ENCODE measurements at places on chromosomes 2 and 18.
A peak's percentile ranks its signal among the peaks of the same experiment; 100 is the strongest.

- H3K36me3 ChIP-seq: no peaks in the 10 kb centered on the region
- H3K27ac ChIP-seq: no peak overlapping the region
- DNase-seq: no peak
- H3K4me3 ChIP-seq: no peak overlapping the region
Measured at GRCh38 chr2:237594514-237594871, 4.0 kb upstream of the RAB17 start.

DNA sequence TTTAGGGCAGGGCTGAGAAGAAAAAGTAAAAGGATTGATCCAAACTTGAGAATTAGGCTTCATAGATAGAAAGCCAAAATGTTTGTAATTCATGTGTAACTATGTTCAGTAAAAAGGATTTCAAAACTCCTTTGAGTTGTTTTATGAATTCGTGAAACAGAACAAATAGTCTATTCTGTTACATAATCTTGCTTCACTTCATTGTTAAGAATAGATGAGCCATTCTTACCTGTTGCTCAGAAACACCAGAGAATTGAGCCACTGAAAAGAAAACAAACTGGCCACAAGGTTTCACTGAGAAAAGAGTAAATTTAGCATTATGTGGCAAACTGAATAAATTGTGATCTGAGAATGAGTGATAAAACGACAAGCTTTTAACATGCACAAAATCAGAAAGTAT lies 4.5 kb upstream of the ITPRID2 start:
- H3K4me1 ChIP-seq: peaks cover 44% of the 10 kb centered on the region
- H3K27me3 ChIP-seq: no peaks in the 10 kb centered on the region
- DNase-seq: no peak
- no peak overlapping the region for H3K27ac ChIP-seq

DNA sequence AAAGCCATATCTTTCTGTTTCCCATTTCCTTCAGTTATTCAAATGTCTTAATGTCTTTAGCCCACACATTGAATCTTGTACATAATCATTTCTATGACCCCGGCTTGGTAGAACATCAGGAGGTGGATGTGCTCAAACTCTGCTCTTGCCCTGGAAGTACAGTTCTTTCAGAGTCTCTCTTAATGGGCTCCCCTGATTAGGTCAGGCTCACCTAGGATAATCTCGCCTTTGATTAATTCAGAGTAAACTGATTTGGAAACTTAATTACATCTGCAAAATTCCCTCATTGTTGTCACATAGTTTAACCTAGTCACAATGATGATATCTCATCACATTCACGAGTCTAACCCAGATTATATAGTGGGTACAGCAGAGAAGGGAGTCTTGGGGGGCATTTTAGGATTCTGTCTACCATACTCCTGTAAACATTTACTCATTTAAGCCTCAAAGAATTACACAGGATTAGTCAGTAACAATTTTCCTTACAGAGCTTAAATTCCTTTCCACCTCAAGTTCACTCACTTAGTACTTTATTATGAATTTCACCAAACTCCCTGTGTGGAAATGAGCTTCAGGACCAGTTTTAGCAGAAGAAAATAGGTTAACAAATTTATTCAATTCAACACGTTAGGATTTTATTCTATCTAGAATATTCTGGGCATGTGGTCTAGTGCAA lies 135.5 kb downstream of the FHOD3 start:
- no peaks in the 10 kb centered on the region for H3K27me3 ChIP-seq
- no peaks in the 10 kb centered on the region for H3K36me3 ChIP-seq
- H3K4me3 ChIP-seq: no peak overlapping the region
- no peak for DNase-seq
- peaks cover 47% of the 10 kb centered on the region for H3K4me1 ChIP-seq
- 0 out of 2 replicates have a peak overlapping the region, but pooled peaks have one; percentile 8 for H3K27ac ChIP-seq

DNA sequence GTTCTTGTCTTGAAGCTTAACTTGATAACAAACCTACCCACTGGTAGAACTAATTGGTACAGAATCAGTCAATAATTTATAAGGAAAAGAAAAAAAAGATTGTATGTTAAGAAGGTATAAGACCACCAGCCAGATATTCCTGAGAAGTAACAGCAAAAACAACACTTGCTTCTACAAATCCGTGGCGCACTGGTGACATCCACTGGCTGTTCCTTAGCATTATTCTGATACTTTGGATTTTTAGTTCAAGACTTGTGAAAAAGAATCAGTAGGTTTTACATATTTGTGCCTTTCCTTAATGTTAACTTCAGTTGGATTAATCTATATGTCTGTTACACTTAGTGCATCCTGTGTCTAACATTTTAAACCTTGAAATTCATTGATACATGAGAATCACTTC lies 141.8 kb downstream of the GRB14 start:
- H3K4me1 ChIP-seq: no peaks in the 10 kb centered on the region
- no peaks in the 10 kb centered on the region for H3K36me3 ChIP-seq
- no peaks in the 10 kb centered on the region for H3K27me3 ChIP-seq
- no peak for DNase-seq

GRCh38 chr2:234497594-234498235 lies 834 bp upstream of the ARL4C start:
- no peak overlapping the region for H3K27ac ChIP-seq
- H3K4me3 ChIP-seq: peak overlapping the region; percentile 21
- no peaks in the 10 kb centered on the region for H3K27me3 ChIP-seq

- no peaks in the 10 kb centered on the region for H3K4me1 ChIP-seq
- peaks cover 15% of the 10 kb centered on the region for H3K27me3 ChIP-seq
- H3K36me3 ChIP-seq: peaks cover 7% of the 10 kb centered on the region
- DNase-seq: no peak
Measured at GRCh38 chr2:1591978-1592907, 152.1 kb downstream of the PXDN start.

GRCh38 chr2:83960371-83960770 lies 498.7 kb downstream of the SUCLG1 start:
- no peak overlapping the region for H3K4me3 ChIP-seq
- DNase-seq: no peak
- H3K36me3 ChIP-seq: no peaks in the 10 kb centered on the region
- H3K27ac ChIP-seq: no peak overlapping the region
- no peaks in the 10 kb centered on the region for H3K27me3 ChIP-seq

DNA sequence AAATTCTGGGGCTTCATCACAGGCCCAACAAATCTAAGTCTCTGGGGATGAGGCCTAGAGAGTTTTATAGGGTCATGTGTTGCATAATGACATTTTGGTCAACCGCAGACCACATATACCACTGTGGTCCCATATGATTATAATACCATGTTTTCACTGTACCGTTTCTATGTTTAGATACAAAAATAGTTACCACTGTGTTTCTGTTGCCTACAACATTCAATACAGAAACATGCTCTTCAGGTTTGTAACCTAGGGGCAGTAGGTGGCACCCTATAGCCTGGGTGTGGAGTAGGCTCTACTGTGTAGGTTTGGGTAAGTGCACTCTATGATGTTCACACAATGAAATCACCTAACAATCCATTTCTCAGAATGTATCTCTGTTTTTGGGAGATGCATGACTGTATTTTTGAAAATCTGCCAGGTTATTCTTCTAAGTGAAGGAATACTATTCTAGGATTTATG lies 485.2 kb downstream of the PTPRM start:
- H3K4me1 ChIP-seq: peaks cover 34% of the 10 kb centered on the region
- H3K4me3 ChIP-seq: no peak overlapping the region
- H3K36me3 ChIP-seq: no peaks in the 10 kb centered on the region
- H3K27me3 ChIP-seq: no peaks in the 10 kb centered on the region
- DNase-seq: no peak
- H3K27ac ChIP-seq: peak overlapping the region; percentile 49

GRCh38 chr2:222993920-222994650 lies 57.9 kb upstream of the KCNE4 start:
- peak overlapping the region; percentile 68 for H3K4me3 ChIP-seq
- no peaks in the 10 kb centered on the region for H3K27me3 ChIP-seq
- peaks cover 23% of the 10 kb centered on the region for H3K4me1 ChIP-seq
- DNase-seq: peak; percentile 89
- peaks cover 7% of the 10 kb centered on the region for H3K36me3 ChIP-seq

DNA sequence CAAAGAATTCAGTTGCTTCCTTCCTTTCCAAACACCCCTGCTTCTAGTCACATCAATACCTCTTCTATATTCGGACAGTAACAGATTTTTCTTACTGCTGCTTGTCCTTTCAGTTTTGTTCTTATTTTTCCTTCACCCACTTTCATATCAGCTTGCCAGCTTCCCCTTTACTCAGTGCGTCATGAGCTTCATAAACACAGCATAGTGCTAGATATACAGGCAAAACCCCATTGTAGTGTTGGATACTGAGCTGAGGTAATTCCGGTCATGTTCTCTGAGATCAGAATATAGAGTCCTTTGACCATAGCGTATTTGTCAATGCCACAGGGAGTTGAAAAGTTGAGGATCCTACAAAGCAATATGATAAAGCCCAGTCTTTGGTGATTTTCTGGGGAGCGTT lies 2.4 kb downstream of the FARP2 start:
- peaks cover 2% of the 10 kb centered on the region for H3K27me3 ChIP-seq
- no peak overlapping the region for H3K4me3 ChIP-seq
- peaks cover 53% of the 10 kb centered on the region for H3K4me1 ChIP-seq
- no peak overlapping the region for H3K27ac ChIP-seq

DNA sequence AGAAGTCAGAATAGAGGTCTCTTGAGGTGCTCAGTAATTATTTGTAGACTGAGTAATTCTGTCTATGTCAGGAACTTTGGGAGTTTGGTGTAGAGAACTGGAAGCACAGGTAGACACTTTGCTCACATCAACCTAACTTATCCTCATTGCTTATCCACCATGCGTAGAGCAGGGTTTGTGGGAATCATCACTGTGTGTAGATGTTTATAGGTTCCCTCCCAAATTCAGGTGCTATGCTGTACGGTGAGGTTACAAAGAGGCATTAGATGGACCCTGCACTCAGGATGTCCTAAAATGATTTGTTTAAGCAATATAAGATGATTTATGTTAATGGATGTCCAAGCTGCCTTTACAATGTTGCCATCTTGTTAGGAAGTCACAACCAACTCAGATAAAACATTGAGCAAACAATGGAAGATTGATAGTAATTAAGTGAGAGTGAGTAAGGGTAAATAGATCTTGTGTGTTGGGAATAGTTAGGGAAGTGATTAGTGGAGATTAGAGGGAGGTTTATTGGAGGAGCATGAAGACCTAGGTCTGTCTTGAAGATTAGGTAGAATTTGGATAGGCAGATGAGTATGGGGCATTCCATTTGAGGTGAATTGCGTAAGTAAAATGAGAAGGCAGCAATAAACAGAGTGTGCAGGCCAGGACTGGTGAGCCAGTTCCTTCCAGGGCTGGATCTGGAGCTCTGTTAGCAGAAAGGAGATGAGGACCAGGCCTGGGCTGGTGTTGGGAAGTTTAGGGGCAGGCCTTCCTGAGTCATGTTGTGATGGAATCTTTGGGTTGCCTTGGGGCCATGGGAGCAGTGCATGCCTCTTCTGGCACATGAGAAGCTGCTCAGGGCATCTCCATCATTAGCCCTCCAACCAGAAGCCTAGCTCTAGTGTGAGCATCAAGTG lies 12.1 kb downstream of the EPAS1 start:
- H3K36me3 ChIP-seq: peaks cover 15% of the 10 kb centered on the region
- peaks cover 3% of the 10 kb centered on the region for H3K27me3 ChIP-seq
- peak; percentile 83 for DNase-seq
- no peak overlapping the region for H3K4me3 ChIP-seq

DNA sequence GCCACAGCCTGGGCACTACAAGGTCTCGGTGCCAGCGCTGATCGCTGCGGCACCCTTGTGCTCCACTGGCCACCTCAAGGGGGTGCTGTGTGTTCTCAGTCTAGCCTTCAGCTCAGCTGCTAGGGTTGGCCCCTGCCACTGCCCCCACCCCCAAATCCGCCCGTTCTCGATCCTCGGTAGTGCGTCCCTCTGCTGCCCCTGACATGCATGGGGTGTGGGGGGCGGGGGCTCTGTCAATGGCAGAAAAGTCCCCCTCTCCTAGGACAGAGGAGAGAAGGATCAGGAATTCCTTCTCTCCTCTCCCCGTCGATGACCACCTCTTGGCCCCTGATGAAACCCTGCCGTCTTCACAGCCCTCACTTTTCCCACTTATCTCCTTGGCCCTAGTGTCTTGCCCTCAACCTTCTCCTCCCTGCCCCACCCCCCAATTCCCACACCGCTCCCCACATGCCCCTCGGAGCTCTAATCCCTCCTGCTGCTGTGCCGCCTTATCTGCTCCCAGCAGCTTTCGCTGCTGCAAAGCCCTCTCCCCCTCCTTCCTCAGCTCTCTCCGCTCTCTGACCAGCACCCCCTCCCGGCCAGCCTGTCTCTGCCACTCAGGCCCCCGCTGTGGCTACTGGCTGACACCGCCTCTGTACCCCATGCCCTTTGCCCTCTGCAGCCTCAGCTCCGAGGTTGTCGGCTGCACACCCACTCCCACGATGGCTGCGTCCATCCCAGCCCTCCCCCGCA lies 4.3 kb upstream of the ASIC4 start:
- H3K36me3 ChIP-seq: no peaks in the 10 kb centered on the region
- no peak overlapping the region for H3K27ac ChIP-seq
- peaks cover 21% of the 10 kb centered on the region for H3K4me1 ChIP-seq

GRCh38 chr18:37665346-37665745 lies 99.7 kb upstream of the CELF4 start:
- H3K27ac ChIP-seq: no peak overlapping the region
- DNase-seq: no peak
- no peak overlapping the region for H3K4me3 ChIP-seq
- 0 out of 2 replicates have a peak, but pooled peaks cover 4% of the 10 kb centered on the region for H3K36me3 ChIP-seq
- H3K27me3 ChIP-seq: no peaks in the 10 kb centered on the region
- H3K4me1 ChIP-seq: no peaks in the 10 kb centered on the region

DNA sequence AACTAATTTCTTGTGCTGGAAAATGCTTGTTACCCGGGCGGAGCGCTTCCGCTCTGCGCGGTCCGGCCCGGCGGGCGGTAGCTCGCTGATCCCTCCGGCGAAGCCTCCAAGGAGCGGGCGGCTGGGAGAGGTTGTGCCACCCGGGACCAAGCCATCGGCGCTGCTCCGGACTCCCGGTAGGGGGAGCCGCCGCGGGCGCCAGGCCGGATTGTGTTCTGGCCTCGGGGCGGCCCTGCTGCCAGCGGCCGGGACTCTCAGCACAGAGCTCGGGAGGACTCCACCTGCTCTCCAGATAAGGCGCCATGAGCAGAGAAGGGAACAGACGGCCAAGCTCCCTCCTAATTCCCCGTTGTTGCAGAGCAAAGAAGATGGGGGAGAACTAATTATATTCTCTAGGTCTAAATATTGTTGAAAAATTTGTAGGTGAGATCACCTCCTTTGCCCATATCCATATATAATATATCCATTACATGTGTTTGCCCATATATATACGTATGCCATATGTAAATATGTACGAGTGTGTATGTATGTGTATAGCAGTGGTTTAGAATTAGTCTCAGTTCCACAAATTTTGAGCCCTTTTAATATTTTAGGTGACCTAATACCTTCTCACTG lies 13.8 kb upstream of the SATB2 start:
- H3K36me3 ChIP-seq: no peaks in the 10 kb centered on the region
- peaks cover 21% of the 10 kb centered on the region for H3K4me1 ChIP-seq
- peak; percentile 9 for DNase-seq
- H3K27me3 ChIP-seq: peaks cover 76% of the 10 kb centered on the region

DNA sequence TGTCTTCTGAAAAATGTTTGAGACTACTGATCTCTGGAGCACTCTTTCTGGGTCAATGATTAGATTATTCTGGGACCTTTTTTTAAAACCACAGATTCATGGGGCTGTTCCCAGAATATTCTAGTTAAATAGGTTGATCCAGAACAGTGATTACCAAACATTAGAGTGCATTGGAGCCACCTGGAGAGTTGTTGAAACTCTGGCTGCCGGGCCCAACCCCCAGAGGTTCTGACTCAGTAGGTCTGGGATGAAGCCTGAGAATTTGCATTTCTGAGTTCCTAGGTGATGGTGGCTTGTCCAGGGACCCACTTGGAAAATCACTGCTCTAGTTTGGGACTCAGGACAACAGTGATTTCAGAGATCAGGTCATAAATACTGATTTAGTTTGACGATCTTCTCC lies 197.3 kb downstream of the PTPRM start:
- H3K36me3 ChIP-seq: no peaks in the 10 kb centered on the region
- H3K27me3 ChIP-seq: no peaks in the 10 kb centered on the region
- H3K27ac ChIP-seq: no peak overlapping the region
- no peak overlapping the region for H3K4me3 ChIP-seq
